Large intestine (tissue), 12 donors: ENCODE measurements at places on chromosomes 5 and 9.

- peaks cover 6% of the 10 kb centered on the region for H3K4me1 ChIP-seq
- DNase-seq: no peak
- peaks cover 61% of the 10 kb centered on the region for H3K27me3 ChIP-seq
- no peak overlapping the region for H3K27ac ChIP-seq
- no peak overlapping the region for H3K4me3 ChIP-seq
These were observed 417 bp downstream of the GABBR2 start for GRCh38 chr9:98708103-98708932.

DNA sequence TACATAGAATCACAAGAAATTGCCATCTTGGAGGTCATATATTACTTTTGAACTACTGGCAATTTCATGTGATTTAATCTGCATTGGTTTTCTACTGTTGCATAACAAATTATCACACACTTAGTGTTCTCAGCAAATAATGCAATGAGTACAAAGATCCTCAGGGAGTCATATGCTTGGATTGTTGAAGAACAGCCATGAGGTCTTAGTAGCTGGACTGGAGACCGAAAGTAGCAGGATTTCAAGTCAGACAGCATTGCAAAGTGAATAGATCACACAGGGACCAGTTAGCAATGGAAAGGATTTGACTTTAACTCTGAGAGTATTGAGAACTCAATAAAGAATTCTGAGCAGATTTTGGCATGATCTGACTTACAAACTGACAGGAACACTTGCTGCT, 32.2 kb upstream of the FRMD3 start:
- no peaks in the 10 kb centered on the region for H3K36me3 ChIP-seq
- peak; percentile 85 for DNase-seq
- peak overlapping the region; percentile 88 for H3K27ac ChIP-seq
- H3K4me3 ChIP-seq: no peak overlapping the region

DNA sequence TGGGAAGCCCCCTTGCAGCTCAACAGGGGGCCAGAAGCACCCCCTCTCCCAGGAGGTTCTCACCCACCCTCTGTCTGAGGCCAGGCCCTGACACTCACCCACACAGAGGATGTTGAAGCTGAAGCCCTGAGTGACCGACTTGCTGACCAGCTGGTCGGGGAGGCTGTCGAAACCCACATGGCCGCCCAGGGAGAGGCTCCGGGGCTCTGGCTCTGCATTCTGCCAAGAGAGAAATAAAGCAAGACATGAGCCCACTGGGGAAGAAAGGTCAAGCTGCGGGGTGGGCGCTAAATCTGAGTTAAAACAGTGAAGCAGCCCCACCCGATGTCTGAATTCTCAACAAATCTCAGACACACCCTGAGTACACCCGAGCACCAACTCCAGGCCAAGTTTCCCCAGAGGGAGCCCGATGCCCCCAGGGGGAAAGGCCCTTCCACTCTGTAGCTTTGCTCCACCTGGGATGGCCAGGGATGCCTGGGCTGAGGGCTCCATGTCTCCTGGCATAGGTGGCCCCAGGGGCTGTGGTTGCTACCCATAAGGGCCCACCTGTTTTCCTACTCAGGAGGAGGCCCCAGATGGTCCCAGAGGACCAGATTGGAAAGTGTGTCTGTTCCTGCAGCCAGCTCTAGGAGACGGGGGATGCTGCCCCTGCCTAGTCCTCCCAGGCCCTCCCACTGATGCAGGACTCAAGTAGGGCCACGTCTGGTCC, 11.6 kb downstream of the SEPTIN8 start:
- no peaks in the 10 kb centered on the region for H3K27me3 ChIP-seq
- DNase-seq: no peak
- H3K4me1 ChIP-seq: no peaks in the 10 kb centered on the region
- H3K4me3 ChIP-seq: no peak overlapping the region

GRCh38 chr9:117325831-117326230, 89.0 kb downstream of the ASTN2 start:
- DNase-seq: no peak
- H3K27me3 ChIP-seq: no peaks in the 10 kb centered on the region
- H3K4me3 ChIP-seq: no peak overlapping the region
- no peaks in the 10 kb centered on the region for H3K36me3 ChIP-seq
- H3K4me1 ChIP-seq: no peaks in the 10 kb centered on the region

DNA sequence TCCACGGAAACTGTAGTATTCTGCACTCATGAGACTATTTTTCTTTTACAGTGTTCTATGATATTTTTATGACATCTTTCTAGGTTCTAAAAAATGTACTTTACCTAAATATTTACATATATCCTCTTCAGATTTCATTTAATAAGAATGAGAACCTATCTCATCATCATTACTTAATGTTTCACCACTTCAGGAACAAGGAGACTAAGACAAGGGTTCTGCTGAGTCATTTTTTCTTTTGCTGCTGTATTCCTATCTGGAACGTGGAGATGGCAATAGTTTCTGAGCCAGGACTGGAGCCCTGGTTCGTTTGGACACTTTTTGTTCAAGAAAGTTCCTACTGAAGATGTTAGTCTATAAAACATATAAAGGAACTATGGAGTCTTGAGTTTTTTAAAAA, 258.2 kb upstream of the MAP3K1 start:
- no peak for DNase-seq
- no peaks in the 10 kb centered on the region for H3K36me3 ChIP-seq
- H3K27ac ChIP-seq: no peak overlapping the region
- H3K4me1 ChIP-seq: peaks cover 11% of the 10 kb centered on the region
